ENCODE measurements at places on chromosomes 4 and X.

GRCh38 chr4:47017081-47017480, 14.3 kb upstream of the GABRB1 start:
- DNase-seq: no peak

DNA sequence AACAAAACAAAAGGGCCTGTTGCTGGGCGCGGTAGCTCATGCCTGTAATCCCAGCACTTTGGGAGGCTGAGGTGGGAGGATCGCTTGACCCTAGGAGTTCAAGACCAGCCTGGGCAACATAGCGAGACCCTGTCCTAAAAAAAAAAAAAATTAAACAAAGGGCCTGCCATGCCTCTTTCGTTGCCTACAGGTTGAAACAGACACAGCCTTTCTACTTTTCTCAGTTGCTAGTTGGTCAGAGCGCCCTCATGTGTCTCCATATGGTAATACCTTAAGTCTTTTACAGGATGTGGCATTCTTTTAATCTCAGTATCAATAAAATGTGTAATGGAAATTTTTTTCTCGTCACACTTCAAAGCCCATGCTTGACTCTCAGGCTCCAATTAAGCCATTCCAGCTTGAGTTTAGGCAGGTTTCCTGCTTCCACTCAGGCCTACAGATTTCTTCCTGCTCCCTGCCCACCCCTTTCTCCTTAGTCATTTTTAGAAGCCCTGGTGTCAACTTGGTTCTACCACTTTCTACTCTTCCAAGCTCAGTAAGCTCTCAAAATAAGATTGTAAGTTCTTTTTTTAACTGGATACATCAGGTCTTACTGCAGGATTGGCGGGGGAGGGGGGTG, 4.6 kb upstream of the SOWAHD start:
- peak; percentile 80 for DNase-seq

DNA sequence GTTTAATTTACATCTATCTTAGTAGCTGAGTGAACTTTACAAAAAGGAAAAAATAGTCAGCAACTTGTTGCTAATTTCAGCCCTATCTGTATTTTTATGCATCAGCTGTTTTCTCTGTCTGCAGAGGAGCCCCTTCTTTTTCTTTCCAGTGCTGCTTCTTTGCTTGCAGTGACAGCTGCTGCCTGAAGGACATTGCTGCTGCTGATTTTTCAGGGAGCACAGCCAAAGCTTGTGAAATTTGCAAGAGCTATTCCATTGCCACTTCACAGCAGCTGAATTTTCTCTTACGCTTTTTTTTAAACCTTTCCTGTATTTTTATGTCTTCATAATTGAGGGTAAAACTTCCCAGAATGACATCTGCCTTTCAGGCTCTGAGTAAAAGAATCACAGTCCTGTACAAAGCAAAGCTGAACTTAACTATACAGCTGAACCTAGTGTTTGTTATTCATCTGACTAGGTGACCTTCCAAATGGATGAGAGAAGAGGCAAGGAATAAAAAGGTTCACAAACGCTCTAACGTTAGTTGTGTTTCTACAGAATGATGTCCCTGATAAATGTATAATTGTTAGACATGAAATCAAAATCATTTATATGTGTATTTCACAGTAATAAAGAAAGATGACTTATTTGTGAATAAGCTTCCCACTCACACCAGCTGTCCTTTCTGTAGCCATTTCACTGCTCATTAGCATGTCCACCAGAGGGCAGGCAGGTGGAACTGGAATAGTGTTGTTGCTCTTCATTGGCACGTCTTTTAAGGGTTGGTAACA, 541.4 kb downstream of the ADGRL3 start:
- no peak for DNase-seq

DNA sequence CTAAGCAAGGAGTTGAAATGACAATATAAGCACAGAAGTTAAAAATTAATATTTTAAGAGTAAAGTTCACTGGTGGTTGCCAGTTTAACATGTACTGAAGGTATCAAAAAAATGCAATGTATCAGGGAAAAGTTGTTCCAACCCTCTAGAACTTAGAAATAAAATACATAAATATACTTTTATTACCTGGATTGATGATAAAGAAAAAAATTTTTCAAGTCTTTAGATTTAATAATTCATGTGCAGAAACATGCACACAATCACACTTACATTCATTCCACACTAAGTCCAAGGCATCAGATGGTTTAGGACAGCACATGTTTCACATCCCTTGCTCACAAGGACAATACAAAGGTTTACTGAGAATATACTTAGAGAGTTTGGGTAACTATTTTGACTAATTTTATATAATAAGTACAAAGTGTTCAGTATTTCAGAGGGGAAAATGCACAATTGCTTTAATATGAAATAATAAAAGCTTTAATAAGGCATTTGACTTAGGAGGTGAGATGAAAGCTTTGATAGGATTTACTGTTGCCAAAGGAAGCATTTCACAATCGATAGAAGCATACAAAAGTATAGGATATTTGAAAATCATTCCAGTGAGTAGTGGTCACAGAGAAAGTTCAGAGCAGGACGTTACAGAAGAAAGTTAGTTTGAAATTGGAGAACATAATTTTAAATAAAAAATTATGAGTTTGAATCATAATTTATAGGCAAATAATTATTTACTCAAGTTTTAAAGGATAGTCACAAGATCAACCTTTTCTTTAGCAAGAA, 392 bp upstream of the UGT2A3 start:
- no peak for DNase-seq

DNA sequence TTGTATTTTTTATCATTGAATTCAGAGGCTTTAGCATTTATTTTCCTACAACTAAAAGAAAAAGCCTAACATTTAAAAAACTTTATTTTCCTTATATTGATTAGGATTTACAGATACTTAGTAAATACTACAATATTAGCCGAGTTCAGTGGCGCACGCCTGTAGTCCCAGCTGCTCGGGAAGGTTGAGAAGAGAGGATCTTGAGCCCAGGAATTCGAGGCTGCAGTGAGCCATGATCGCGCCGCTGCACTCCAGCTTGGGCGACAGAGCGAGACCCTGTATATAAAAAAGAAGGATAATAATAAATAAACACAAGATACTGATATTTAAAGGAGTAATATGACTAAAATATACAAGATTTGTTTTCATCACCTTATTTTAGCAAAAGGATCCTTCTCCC, 681 bp upstream of the UPF3B start:
- DNase-seq: no peak

- no peak for DNase-seq
Observed at GRCh38 chr4:27917381-27917780, 1056.7 kb downstream of the STIM2 start.

DNA sequence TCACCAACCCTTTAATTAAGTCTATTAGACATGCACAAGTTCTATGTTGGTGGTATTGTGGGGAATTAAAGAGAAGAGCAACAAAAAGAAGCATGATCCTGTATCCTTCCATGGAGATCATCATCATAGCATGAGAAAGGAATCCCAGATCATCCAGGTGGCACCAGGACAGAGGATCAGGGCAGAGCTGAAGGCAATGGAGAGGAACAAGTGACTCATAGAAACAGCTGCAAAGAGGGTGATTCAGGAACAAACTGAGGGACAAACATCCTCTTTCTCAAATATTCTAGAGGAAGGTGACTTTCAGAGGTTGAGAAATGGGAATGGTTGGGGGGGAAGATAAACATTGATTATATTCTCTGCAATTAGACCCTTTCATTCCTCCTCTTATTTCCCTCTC, 105.5 kb upstream of the OTUD4 start:
- DNase-seq: no peak

- no peak for DNase-seq
Observed at GRCh38 chr4:165765053-165765452, 108.0 kb upstream of the TLL1 start.

DNA sequence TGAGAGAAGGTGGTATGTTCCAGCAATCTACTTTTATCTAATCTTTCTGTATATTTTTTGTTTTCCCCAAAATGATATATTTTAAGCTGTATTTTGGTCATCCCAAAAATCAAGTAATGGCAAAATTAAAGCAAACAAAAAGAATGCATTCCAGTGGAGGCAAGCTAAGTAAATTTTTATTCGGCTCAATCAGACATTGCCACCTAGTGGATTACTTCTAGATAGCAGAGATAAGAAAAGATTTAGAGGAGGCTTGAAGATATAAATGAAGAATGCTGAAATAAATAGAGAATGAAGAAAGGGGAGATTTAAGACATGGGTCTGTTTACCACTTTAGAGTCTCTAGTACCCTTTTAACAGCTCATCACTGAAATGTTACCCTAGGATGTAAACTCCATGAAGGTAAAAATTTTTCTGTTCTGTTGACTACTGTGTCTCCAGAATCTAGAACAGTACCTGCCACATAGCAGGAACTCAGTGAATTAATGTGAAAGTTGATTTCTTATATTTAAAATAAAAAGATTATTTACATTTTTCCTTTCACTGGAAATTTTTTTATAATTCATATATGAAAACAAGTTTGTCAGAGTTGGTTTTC, 110.9 kb upstream of the ANK2 start:
- peak; percentile 6 for DNase-seq

GRCh38 chrX:72366701-72367454, 61.2 kb upstream of the CITED1 start:
- no peak for DNase-seq

GRCh38 chr4:163111588-163111987, 55.1 kb downstream of the NAF1 start:
- no peak for DNase-seq

- no peak for DNase-seq
Observed at GRCh38 chr4:153655928-153656327, 28.2 kb upstream of the TLR2 start.

GRCh38 chr4:15910155-15910940, 28.2 kb downstream of the FGFBP1 start:
- DNase-seq: no peak

DNA sequence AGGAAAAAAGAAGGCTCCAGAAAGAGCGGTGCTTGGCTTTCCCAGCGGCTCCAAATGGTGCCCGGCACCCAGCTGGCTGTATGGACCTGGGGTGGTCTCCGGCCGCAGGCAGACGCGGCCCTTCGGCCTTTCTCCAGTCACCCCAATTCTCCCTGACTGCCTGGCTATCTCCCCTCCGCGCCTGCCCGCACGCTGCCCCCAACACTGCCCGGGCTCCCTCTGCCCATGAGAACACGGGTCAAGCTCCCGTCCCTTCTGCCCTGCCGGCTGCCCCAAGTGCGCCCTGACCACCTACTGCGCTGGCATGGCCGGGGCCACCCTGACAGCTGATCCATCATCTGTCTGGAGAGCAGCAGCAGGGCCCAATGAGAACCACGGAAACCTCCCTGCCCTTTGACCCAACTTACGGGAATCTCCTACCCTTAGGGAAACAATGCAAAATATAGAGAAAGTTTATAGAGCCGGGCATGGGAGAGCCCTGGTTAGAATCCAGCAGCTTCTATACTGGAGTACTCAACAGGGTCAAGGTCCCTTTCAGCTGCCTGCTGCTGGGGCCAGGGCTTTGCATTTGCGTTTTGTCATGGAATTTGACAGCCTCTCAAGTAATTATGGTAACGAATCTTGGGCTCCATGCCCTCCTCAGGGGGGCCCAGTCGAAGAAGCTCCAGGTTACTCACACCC, 1.2 kb upstream of the FAM3A start:
- no peak for DNase-seq

- DNase-seq: no peak
Observed at GRCh38 chrX:121365572-121366161, 318.3 kb downstream of the GLUD2 start.

GRCh38 chr4:183611210-183611830, 47.7 kb downstream of the RWDD4 start:
- DNase-seq: no peak

DNA sequence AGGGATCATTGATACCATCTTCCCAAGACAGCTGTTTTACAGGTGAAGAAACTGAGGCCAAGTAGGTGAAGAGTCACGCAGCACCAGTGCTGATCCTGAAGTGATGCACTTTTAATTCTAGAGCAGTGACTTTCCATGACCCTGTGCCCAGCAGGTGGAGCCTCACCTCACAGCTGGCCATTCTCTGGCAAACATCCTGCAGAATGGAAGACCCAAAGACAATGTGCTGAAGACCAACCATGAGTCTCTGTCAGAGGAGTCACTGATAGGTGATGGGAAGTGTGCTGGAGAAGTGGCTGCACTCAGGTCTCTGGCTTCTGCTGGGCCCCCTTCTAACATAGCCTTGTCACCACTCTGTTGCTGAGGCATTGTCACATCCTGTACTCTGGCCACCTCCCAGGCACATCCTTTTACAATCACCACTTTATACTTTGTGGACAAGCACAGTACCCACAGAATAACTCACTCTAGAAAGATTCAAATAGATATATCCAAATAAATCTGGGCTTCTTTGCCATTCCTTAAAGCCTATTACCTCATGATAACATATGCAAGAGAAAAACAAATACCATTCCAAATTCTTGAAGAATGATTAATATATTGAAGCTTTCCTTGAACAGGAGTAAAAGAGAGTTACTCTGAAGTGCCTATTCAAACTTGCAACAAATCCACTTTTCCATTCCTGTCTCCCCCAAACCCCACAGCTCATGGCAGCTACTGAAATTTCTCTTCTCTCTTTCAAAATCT, 64.1 kb upstream of the SCOC start:
- DNase-seq: no peak

GRCh38 chr4:10159671-10160070, 43.1 kb upstream of the WDR1 start:
- no peak for DNase-seq

GRCh38 chr4:95167805-95168204, 381.0 kb downstream of the UNC5C start:
- DNase-seq: no peak

DNA sequence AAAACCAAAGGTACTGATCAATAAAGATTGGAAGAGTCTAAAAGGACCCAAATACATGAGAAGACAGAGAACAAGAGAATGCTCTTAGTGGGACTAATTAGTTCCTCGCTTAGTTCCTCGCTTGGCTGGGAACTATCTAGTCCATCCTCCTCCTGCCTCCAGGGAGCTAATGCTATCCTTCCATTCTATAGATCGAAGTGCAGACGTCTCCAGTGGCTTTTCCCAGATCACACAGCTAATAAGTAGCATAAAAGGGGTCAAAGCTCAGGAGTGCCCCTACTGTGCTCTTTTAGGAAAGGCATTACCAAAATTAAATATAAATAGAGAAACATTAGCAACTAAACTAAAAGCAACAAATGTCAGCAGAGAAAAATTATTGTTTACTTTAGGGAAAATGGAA, 42.3 kb upstream of the PPARGC1A start:
- DNase-seq: no peak

- no peak for DNase-seq
Observed at GRCh38 chr4:566508-567295, 9.4 kb downstream of the TMEM271 start.

DNA sequence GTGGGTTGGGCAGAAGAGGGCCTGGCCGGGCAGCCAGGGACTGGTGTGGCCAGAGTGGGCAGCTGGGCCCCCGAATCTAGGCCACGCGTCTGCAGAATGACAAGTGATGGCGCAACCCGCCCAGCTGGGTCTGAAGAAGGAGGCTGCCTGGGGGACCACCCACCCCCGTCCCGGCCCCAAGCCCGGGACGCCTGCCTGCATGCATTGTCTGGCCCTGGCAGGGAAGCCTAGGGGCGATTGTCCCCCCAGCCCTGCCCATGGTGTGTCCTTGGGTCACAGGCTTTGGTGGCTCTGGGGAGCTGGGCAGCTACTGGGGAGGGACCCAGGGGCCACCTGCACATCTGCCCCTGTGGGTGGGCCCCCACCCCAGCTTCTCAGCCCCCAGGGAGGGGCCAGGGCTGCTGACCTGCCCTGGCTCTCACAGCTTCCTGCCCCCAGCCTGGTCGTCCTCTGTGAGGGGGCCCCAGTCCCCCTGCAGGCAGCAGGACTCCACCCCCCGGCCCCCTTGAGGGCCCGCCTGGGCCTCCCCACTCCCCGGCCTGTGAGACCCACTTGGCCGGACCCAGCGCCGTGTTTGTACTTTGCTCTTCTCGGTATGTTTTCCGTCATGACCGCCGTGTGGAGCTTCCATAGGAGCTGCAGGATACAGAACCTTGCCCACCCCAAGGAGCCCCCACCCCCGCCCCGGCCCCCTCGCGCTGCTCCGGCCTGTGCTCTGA, 4.9 kb downstream of the FGFR3 start:
- DNase-seq: no peak
